Mesenteric fat pad (tissue), 1 donor: ENCODE measurements at places on chromosomes 13 and 19. TPM values are rescaled to one million over a fixed set of nuclear protein-coding genes. Genes with fewer than 3 reads are reported as not detected.

DNA sequence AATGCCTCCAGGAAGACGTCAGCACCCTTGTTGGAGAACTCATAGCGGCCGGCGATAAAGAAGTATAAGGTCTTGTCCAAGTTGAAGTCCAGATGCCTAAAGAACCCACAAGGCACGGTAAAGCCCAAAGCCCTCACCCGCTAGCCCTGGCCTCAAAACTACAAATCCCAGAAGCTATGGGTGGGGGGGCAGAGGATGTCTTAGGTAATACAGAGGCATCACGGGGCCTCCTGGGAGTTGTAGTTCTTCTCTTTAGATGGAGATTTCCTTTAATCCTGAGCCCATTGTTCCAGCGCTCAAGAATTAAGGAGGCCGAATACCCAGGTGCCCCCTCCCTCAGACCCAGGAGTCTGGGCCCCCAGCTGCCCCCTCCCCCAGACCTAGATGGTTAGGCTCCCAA, 10.8 kb downstream of the GYS1 start:
- DNase-seq, result no peak

- no peak for DNase-seq
Measured at GRCh38 chr13:41019578-41020347, 647 bp upstream of the ELF1 start.

GRCh38 chr19:22144394-22144793, 52.4 kb downstream of the ZNF676 start:
- DNase-seq, result no peak

- no peak for DNase-seq
Measured at GRCh38 chr13:37918751-37919150, 49.2 kb upstream of the TRPC4 start.

- DNase-seq, result no peak
Measured at GRCh38 chr19:343941-344624, 513 bp downstream of the MIER2 start.

- no peak for DNase-seq
Measured at GRCh38 chr13:52686376-52686775, 33.7 kb downstream of the SUGT1 start.

GRCh38 chr13:26019881-26020870, 31.6 kb downstream of the SHISA2 start:
- DNase-seq, result no peak

- no peak for DNase-seq
Measured at GRCh38 chr13:22210134-22210930, 539.5 kb downstream of the FGF9 start.

DNA sequence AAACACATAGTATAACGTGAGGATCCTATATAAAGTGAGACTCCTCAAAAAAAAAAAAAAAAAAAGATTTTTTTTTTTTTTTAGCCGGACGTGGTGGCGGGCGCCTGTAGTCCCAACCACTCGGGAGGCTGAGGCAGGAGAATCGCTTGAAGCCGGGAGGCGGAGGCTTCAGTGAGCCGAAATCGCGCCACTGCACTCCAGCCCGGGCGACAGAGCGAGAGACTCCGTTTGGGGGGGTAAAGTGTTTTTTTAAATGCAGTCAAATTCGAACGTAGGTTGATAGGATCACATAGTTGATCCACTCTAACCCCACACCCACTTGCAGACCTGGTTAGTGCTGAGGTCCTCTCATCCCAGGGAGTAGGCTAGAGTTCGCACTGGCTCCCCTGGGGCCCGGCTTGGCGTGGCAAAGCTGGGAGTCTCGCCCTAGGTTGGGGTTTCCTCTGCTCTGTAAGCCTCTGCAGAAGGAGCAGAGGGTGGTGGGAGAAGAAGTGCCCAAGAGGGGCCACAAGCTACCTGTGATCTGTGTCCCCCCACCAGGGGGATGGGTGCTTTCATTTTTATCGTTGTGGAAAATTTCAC, 6.5 kb downstream of the RNF225 start:
- no peak for DNase-seq

DNA sequence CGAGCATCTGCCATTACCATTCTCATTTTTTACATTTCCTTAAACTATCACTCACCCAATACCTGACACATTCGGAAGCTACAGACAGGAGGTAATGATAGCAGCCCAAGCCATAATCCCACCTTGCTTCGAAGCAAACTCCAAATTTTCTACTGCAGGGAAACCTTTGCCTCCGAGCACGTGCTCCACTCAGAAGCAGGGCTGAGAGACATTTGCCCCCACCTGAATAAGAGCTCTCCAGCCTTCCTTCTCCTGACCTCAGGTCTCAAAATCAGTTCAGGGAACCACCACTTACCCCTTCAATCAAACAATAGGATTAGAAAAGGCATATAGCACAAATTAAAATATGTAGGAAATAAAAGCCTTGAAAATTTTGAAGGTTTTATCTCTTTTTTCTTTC, 2.3 kb upstream of the DACH1 start:
- DNase-seq, result no peak

- DNase-seq, result no peak
Measured at GRCh38 chr19:16361926-16362325, 37.3 kb downstream of the KLF2 start.

GRCh38 chr19:13460045-13460444, 46.2 kb downstream of the CACNA1A start:
- no peak for DNase-seq

- no peak for DNase-seq
Measured at GRCh38 chr19:1651568-1652291, 685 bp downstream of the TCF3 start.

DNA sequence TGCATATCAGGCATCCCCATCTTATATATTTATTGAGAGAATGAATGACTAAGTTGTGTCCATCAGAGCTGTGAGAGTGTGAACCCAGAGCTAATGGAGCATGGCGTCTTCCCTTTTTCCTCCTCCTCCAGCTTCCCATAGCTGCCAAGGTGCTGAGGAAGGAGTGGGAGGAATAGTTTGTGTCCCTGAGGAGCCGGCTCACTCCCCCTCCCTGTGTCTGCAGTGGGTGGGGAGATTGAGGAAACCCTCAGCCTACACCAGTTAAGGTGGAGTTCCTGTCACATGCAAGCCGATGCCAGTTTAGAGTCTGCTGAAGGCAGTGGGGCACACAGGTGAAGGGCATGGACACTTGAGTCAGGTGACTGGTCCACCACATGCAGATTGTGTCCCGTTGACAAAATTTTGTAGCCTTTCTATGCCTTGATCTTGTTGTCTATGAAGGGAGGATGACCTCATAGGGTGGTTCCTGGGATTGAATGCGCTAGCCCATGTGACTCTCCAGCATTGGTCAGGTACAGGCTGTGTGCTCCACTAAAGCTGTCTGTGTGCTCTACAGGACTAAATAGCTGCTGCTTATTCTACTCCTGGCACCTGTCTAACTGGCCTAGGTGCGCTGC, 47.6 kb upstream of the GPI start:
- peak; percentile 39 for DNase-seq

DNA sequence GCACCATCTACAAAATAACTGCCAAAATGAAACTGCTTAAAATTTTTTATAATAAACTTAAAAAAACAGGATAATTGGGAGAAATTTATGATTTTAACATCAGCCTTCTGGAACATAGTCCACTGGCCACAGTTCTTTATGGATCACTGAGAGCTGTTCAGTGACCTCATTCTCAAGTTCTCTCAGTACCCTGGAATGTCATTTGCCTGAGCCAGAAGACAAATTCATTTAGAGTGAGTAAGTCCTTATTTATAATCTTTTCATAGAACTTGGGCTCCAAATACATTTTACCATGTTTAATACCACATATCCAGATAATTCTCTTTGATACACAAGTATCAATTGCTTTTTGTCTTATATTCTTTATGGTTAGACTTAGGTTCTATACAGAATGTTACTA, 87.6 kb downstream of the CAB39L start:
- no peak for DNase-seq

- no peak for DNase-seq
Measured at GRCh38 chr19:49085868-49086232, 599 bp downstream of the SNRNP70 start.

DNA sequence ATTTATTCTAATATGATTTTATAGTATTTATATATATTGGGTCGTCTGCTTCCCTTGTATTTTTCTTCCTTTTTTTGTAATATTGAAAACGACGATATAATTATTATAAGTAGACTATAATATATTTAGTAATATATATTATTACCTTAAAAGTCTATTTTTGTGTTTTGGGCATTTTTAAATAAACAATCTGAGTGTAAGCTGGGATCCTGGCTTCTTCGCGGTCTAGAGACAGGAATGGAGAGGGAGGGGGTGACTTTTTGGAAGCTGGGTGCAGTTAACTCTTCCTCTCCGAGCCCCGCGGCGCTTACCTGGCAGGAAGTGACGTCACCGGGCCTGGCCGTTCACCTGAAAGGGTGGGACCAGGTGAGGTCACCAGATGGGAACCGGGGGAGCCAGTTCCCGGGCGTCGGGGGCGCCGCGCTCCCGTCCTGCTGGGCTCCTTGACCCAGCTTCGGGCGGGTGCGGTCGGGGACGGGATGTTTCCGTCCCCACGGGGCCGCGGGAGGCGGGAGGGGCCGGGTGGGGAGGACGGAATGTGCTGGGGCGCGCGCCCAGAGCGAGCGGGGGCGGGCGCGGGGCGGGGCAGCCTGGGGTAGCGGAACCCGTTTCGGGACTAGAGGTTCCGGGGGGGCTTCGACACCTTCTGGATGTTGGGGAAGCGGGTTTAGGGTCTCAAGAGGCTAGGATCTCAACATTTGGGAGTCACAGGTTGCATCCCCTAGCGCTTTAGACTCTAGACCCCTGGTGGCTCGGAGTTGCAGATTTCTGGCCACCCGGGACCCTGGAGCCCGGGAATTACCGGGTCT, 2.8 kb downstream of the ZFP36 start:
- DNase-seq, result peak; percentile 98

DNA sequence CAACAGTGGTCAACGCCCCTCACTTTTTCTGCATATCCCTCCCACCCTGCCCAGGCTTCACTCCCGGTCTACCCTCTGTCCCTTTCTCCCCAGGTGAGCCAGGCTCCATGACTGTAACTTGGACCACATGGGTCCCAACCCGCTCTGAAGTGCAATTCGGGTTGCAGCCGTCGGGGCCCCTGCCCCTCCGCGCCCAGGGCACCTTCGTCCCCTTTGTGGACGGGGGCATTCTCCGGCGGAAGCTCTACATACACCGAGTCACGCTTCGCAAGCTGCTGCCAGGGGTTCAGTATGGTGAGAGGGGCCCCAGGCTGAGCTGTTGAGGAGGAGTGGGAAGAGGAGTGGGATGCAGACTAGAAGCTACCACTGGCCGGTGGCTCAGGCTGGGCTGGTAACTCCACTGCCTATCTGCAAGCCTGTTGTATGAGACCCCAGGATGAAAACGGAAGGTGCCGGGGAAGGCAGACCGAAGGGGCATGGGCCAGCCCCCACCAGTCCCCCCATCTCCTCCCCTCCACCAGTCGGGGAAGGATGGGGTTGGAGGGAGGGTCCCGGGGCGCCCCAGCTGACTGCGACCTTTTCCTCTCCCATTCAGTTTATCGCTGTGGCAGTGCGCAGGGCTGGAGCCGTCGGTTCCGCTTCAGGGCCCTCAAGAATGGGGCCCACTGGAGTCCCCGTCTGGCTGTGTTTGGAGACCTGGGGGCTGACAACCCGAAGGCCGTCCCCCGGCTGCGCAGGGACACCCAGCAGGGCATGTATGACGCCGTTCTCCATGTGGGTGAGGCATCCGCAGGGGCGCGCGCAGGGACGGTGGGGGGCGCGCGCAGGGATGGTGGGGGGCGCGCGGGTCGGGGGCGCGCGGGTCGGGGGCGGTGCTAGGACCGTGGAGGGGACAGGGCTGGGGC, 14.4 kb downstream of the ACP7 start:
- no peak for DNase-seq

Gene LSR
- total RNA-seq, result 8.1 TPM

Gene FRY
- total RNA-seq, result 31.8 TPM

Gene NAXD
- total RNA-seq, result 20.1 TPM

Gene ANKLE1
- total RNA-seq, result 0.55 TPM

Gene ZNF101
- total RNA-seq, result 7.3 TPM

Gene ZNF677
- total RNA-seq, result 9.3 TPM

Gene ZNF799
- 3.3 TPM for total RNA-seq

Gene ODAD3
- 0.35 TPM for total RNA-seq
